AG08396 (cell line): ENCODE measurements at places on chromosomes 16 and 17.

- DNase-seq: no peak
Measured at GRCh38 chr17:27968206-27968732, 74.2 kb upstream of the NLK start.

DNA sequence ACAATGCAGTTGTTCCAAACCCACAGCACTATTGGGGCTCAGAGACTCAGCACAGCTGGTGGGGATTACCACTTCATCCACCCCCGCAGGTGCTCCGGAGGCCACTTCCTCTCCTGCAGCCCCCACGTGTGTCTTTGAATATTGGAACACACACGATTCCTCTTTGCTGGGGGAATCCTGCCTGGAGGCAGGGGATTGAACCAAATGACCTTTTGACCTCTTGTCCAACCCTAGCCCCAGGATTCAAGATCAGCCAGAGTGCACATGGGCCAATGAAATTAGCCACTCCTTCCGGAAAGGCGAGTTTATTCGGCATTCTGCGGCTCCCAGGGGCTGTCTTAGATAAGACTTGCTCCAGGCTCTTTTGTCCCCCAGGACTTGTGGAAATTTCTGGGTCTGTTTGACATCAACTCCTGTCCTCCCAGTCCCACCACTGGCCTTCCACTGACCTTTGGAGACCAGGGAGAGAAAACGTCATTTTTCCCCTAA, 350.2 kb downstream of the FOXL1 start:
- no peak for DNase-seq

DNA sequence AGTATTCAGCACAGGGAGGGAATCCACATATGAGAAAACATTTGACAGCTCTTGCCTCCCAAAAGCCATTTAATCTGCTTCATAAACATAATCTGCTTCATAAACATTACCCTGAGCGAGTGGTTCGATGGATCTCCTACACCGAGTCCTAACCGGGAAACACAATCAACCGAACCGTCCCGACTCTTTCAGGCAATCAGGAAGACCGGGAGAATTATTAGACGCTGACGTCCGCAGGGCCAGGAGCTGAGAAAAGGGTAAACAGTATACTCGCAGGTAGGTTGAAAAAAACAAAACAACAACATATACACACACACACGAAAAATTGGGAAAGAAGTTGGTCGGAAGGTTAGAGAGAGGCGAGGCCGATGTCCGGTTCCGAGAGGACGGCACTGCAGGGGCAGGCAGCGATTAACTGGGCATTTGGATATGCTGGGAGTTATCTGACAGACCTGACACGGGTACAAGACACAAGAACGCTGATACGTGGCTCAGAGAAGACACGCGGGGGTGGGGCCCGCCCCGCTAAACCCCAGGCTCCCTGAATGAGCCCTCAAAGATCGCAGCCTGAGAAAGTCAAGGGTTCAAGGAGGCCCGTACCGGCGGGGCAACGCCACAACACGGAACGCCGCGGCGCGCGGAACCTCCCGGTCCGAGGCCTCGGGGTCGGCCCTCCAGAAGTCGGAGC, 585 bp downstream of the AP1G1 start:
- DNase-seq: peak; percentile 32

GRCh38 chr17:31788956-31789355, 70.1 kb downstream of the COPRS start:
- no peak for DNase-seq

DNA sequence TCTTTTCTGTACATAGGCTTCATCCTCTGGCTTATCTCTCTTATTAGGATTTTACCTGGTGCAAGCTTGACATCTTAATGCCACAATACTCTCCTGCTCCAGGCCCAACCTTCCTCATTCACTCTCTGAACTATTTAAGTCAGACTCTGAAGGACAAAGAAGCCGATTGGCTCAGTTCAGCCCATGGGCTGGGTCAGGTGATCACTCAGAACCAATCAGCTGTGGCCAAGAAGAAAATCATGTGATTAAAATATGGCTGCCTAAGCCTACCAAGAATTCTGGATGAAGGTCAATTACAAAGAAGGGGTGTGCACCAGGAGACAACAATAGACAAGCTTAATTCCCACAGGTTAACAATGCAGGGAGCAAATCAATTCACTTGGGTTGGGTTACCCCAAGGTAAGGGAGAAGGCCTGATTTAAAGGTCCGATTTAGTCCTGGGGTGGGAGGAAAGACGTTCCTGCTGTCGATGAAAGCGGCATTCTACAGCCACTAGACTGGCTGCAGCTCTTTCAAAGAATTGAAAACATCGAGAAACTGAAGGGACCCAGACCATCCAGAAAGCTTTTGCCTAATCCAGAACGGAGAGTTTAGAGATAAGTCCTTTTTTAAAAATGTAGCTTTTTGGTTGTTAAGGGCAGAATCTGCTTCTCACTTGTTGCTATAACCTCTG, 42.9 kb upstream of the NFAT5 start:
- no peak for DNase-seq

GRCh38 chr17:66432996-66433551, 130.7 kb downstream of the PRKCA start:
- DNase-seq: no peak

DNA sequence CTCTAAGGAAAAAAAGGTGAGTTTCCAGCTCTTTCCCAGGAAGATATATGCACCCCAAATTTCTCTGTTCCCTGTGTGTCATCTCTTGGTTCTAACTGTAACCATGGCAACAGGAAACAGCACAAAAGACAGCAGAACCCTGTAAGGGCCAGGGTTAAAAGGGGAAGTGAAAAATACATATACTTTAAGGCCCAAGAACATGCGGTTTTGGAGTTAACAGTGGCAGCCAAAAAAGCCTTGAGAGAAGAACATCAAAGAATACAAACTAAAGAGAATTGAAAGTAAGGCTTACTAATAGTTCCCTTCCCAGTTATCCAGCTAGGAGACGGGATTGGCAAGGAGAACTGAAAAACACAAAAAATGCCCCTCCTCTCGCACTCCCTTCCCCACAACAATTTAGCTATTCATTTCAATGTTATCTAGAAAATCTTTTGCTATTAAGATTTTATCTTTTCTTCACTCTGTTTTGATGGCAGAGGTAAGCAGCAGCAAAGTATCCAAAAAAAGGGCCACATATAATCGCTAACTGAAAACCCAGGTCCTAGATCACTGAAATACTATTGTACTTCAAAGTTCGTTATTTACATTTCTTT, 1.5 kb downstream of the SPOP start:
- DNase-seq: peak; percentile 33

- DNase-seq: no peak
Measured at GRCh38 chr16:88482630-88483391, 29.7 kb downstream of the ZFPM1 start.

GRCh38 chr16:50308237-50308965, 42.0 kb downstream of the ADCY7 start:
- no peak for DNase-seq

DNA sequence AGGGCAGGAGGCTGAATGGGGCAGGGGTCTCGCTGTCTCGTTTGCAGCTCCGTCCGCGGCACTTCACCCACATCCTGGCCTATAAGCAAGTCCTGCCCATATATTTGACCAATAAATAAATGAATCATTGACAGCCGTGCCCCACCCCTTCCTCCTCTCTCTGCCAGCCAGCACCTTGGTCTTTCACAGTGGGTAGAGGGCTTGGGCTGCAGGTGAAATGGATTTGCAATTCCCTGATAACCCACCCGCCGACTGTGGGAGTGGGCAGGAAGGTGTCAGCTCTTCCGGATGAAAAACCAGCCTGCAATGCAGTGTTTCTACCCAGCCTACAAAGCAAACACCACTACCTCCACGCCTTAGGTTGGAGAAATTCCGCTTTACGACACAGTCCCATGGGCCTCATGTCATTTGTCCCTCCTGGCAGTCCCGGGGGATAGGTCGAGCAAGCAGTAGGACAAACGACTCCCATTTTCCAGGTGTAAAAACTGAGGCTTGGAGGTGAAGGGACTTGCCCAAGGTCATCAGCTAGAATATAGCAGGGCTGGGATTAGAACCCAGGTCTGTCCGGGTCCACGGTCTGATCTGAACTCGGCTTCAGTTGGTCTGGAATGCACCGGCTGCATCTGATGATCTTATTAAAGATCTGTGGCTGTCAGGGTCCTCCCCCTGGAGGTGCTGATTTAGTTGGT, 79.0 kb downstream of the ABCC1 start:
- no peak for DNase-seq

- peak; percentile 70 for DNase-seq
Measured at GRCh38 chr17:57986841-57987580, 1.0 kb downstream of the VEZF1 start.

DNA sequence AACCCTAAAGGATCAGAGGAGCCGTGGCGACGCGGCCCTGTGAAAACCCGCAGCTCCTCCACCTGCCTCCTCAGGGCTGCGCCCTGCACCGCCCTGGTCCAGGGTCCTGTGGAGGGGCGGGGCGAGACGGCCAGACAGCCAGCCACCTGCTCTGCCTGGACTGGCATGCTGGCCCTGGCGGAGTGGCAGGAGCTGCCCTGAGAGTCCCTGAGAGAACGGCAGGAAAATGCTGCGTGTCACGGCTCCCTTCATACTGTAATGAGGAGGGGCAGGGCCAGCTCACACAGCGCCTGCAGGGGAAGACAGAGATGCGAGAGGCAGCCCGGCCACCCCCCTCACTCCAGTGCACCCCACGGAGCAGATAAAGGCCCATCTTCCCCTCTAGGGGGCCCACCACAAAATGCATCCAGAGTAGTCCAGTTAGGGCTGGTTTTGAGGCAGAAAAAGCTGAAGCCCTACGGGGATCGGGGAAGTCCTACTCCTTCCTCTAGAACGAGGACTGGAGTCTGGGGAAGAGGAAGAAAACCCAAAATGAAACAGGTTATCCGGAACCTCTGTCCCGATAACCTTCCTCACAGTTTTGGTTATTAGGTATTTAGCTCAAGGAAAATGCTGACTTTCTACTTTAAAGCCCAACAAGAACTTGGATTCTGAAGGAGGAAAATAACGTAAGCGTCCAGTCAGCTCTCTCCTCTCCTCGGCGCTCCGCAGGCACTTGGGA, 97.6 kb upstream of the DNAH17 start:
- no peak for DNase-seq

- DNase-seq: peak; percentile 54
Measured at GRCh38 chr16:50102051-50102746, 36.4 kb downstream of the HEATR3 start.

DNA sequence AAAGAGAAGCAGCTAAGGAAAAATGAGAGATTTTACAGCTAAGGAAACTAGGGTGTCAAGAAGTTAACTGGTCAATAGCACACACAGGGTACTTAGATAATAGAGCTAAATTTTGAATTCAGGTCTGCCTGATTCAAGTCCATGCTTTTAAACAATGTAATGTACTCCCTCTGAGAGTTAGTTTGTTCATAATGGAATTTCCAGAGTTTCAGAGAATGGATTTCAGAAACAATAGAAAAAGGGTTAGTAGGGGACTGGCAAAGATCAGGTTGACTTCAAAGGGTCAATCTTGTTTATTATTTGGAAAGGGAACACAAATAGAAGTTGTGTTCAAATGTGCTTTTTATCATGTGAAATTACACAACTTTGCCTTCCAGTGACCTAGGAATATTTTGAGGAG, 17.9 kb downstream of the NSRP1 start:
- no peak for DNase-seq

GRCh38 chr17:48995304-48995973, 1.7 kb upstream of the IGF2BP1 start:
- DNase-seq: peak; percentile 10

DNA sequence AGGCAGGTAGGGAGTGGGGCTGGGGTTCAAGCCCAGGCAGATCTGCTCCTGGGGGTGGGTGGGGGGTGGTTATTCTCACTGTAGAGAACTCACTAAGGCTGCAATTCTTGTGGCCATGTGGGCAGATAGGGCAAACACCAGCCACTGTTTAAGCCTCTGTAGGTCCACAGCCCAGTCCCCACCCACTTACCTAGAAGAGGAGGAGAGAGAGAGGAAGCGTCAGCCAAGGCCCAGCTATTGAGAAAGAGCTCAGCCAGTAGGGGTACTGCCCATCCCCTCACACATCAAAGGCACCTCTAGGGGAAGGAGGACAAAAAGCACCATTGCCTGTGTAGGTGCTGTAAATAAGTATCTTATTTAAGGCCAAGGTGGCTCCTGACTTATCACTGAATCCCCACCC, 12.9 kb downstream of the KRT16 start:
- DNase-seq: no peak

DNA sequence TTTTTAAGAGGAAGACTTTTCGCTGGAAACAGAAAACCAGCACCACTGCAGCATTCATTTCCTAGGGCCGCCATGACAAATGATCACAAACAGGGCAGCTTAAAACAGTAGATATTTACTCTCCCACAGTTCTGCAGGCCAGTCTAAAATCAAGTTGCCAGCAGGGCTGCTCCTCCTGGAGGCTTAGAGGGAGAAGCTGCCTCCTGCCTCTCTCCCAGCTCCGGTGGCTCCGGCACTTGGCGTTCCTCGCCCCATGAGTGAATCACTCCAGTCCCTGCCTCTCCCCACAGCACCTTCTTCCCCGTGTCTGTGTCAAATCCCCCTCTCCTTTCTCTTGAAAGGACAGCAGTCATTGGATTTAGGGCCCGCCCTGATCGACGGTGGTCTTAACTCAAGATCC, 72.1 kb downstream of the SOCS1 start:
- DNase-seq: no peak

- no peak for DNase-seq
Measured at GRCh38 chr16:85306793-85307551, 194.7 kb upstream of the CIBAR2 start.

DNA sequence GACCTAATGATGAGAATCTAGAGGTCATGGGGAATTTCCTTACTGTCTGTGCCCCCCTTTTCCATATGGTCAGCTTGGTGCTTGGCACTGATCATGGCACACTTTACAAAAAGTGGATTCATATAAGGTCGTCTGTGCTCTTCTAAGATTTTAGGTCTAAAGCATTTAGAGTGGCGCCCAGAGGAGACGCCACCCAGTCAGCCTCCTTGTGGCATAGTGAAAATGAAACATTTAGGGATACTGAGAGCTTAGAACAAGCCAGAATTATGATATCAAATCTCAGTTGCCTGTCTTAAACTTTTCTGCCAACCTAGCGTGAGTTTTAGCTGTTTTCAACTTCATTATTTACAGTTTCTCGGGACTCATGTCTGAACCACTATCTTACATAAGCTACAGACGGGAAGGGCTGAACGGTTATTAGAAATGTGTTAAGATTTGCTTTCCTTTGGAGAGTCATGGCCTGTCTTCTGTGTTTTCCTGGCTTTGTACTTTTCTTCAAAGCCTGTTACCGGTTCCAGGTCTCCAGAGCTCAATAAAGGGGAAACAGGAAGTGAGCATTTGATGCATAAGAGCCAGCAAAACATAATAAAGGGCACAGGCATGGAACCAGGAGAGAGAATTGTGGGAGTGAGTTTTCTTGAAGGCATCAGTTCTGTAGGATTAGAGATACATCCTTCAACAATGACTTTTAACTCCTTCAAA, 13.7 kb downstream of the ZNRF1 start:
- DNase-seq: no peak

GRCh38 chr16:47643323-47644000, 182.3 kb downstream of the PHKB start:
- DNase-seq: no peak

GRCh38 chr16:86963600-86964575, 353.3 kb downstream of the C16orf95 start:
- no peak for DNase-seq

GRCh38 chr17:30290696-30291542, 825 bp downstream of the BLMH start:
- peak; percentile 53 for DNase-seq

GRCh38 chr16:50288920-50289319, 22.6 kb downstream of the ADCY7 start:
- DNase-seq: no peak

- DNase-seq: no peak
Measured at GRCh38 chr16:77762262-77762661, 26.1 kb upstream of the VAT1L start.

GRCh38 chr17:13367154-13367553, 234.6 kb downstream of the HS3ST3A1 start:
- DNase-seq: no peak

GRCh38 chr17:58046239-58047094, 36.8 kb upstream of the DYNLL2 start:
- DNase-seq: no peak
